ENCODE measurements at places on chromosomes 5 and 9. TPM values are rescaled to one million over a fixed set of nuclear protein-coding genes. Genes with fewer than 3 reads are reported as not detected.

The PCDHA9 gene
- total RNA-seq: 0.44 TPM

DNA sequence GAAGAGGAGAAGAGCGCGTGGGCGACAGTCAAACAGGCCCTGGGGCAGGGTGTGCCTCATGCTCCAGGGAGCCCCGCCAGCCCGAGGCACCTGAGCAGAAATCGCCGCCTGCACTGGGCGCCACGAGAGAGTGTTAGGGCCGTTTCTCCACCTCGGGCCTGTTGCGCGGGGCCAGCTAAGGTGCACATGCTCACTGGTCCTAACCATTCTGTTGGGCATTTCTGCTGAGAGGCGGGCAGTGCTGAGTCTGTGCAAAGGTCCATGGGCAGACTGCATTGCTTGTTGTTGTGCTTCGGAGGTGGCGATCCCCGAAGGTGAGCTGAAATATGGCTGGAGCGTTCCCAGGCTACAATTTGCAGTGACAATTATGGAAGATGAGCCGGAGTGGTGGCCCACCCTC lies 367.8 kb upstream of the SPATA31A5 start:
- DNase-seq: no peak
- H3K4me3 ChIP-seq: no peak overlapping the region
- H3K4me1 ChIP-seq: no peaks in the 10 kb centered on the region
- no peak overlapping the region for H3K27ac ChIP-seq

DNA sequence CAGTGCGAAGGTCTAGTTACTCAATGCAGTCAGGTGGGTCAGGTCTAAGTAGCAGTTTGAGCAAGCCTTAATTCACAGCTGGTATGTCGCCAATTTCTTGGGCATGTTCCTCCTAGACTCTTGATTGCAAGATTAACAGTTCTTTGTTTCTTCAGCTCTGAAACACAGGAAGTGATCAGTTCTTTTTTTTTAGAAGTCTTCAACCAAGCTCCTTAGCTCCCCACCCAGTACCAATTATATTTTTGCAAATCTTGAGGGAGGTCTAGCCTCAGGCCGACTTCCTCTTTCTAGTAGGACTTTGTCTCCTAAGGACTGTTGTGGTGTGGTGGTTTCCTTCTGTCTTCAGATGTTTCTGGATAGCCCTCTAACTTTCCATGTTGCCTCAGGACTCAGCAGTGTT lies 2054.2 kb downstream of the MAT2B start:
- no peak overlapping the region for H3K27ac ChIP-seq
- no peaks in the 10 kb centered on the region for H3K36me3 ChIP-seq
- H3K27me3 ChIP-seq: no peaks in the 10 kb centered on the region

GRCh38 chr9:117672369-117672768 lies 31.8 kb upstream of the TLR4 start:
- H3K4me1 ChIP-seq: peaks cover 4% of the 10 kb centered on the region
- DNase-seq: no peak
- H3K4me3 ChIP-seq: no peak overlapping the region
- H3K27ac ChIP-seq: no peak overlapping the region

The ENTREP1 gene
- 2.3 TPM for total RNA-seq

GRCh38 chr5:87053146-87053545 lies 214.5 kb upstream of the RASA1 start:
- H3K36me3 ChIP-seq: no peaks in the 10 kb centered on the region
- DNase-seq: no peak
- H3K4me3 ChIP-seq: no peak overlapping the region
- no peaks in the 10 kb centered on the region for H3K4me1 ChIP-seq
- H3K27me3 ChIP-seq: no peaks in the 10 kb centered on the region

GRCh38 chr5:104088876-104089778 lies 526.5 kb upstream of the NUDT12 start:
- no peaks in the 10 kb centered on the region for H3K4me1 ChIP-seq
- H3K27me3 ChIP-seq: no peaks in the 10 kb centered on the region
- DNase-seq: no peak
- H3K4me3 ChIP-seq: no peak overlapping the region
- H3K27ac ChIP-seq: no peak overlapping the region

The PCDHB4 gene
- total RNA-seq: 14.5 TPM

DNA sequence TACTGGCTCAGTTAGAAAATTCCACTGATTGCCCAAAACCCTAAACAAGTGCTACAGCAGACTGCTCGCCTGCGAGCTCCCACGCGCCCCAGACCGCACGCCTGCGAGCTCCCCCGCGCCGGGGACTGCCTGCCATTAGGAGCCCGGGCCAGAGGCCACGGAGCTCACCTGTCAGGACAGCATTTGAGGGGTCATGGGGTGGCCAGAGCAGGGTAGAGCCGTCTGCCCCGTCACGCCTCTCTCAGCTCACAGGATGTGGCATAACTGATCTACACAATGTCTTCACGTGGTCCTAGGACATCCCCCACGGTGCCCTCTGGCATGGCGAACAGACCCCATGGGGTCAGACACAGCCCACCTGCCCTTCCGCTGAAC lies 29.1 kb upstream of the LRRC14B start:
- H3K4me3 ChIP-seq: no peak overlapping the region
- H3K4me1 ChIP-seq: peaks cover 9% of the 10 kb centered on the region
- H3K27me3 ChIP-seq: no peaks in the 10 kb centered on the region
- H3K36me3 ChIP-seq: no peaks in the 10 kb centered on the region
- no peak overlapping the region for H3K27ac ChIP-seq

- no peak for DNase-seq
- no peaks in the 10 kb centered on the region for H3K36me3 ChIP-seq
- H3K27me3 ChIP-seq: no peaks in the 10 kb centered on the region
Measured at GRCh38 chr5:5199495-5199894, 59.4 kb downstream of the ADAMTS16 start.

- no peak overlapping the region for H3K27ac ChIP-seq
- no peak for DNase-seq
- H3K36me3 ChIP-seq: no peaks in the 10 kb centered on the region
Measured at GRCh38 chr5:54480296-54480695, 24.8 kb downstream of the HSPB3 start.
